ENCODE measurements at places on chromosomes 2 and 18. TPM values are rescaled to one million over a fixed set of nuclear protein-coding genes. Genes with fewer than 3 reads are reported as not detected.

- no peak for DNase-seq
Observed at GRCh38 chr2:23924589-23925359, 2.1 kb downstream of the ATAD2B start.

- no peak for DNase-seq
Observed at GRCh38 chr2:149388120-149388816, 57.9 kb downstream of the LYPD6 start.

GRCh38 chr2:20917287-20917660 lies 94.4 kb upstream of the LDAH start:
- no peak for DNase-seq

GRCh38 chr2:36266536-36267121 lies 88.9 kb upstream of the CRIM1 start:
- DNase-seq, result no peak

GRCh38 chr2:20633794-20634506 lies 16.9 kb downstream of the HS1BP3 start:
- DNase-seq, result peak; percentile 92

DNA sequence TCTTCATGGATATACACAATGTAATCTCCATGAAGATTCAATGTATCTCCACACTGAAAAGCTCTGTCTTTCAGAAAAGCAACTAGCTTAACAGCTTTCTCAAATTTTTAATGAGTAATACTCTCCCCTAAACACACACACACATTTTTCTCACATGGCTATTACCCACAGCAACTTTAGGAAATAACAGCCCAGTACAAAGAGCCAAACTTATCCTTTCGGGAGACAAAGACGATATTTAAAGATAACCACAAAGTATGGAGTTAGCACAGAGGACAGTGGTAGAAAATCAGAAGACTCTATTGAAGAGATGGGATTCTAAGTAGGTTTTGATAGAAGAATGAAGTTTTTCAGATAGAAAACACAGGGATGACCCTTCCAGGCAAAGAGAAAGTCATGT lies 394.9 kb upstream of the TRIB2 start:
- DNase-seq, result no peak

GRCh38 chr18:9910661-9911060 lies 3.2 kb upstream of the VAPA start:
- no peak for DNase-seq

DNA sequence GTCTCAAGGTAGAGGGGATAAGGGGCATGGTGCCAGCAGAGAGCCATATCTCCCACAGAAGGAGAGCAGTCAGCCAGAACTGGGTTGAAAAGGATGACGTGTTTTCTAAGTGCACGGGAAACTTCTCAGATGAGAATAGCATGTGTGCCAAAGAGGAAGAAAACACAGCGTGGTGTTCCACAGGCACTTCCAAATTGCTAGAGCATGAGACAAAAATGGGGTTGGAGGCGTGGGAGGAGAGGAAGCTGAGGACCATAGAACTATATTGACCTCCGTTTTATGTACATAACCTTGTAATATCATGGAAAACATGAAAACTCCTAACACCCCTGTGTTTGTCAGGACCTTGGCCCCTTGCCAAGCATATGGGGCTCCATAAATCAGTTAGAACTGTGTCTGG lies 682.7 kb upstream of the RAB6C start:
- DNase-seq, result no peak

DNA sequence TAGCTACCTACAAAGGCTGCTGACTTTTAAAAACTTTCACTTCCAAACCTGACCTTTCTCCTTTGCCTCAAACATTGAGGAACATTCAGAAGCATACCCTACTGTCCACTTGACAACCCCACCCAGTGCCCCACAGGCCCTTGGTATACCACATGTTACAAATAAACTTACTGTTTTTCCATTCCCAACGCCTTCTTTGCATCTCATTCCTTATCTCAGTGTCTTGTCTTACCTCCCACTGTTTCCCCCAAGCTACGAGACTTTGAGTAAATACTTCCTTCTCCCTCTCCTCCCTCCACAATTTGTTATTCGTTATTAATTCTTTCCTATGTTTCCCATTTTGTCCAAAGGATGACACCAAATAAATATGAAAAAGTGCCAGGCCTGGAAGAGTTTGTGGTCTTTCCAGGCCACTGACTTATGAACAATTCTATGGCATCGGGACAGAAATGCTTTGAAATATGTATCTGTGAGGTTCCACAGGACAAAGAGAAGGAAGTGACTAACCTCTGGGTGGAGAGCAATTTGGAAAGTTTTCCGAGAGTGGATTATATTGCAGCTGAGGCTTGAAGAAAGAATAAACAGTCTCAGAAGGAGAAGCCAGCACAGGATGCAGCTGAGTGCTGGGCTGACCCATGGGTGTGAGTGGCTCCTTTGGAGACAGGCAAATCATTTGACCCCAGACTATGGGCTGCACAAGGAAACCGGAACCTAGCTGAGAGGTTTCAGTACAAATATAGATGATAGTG lies 409.0 kb downstream of the LPIN1 start:
- peak; percentile 58 for DNase-seq

Gene OTOS
- not detected for total RNA-seq

Gene ACKR3
- 19.6 TPM for total RNA-seq

Gene ELOA2
- total RNA-seq, result not detected

Gene SLC30A3
- 2.3 TPM for total RNA-seq

Gene ATAD2B
- total RNA-seq, result 12.8 TPM

Gene YPEL5
- total RNA-seq, result 67.5 TPM
